Hippocampal formation (tissue), 2 donors: ENCODE measurements at places on chromosomes 2 and 18.

DNA sequence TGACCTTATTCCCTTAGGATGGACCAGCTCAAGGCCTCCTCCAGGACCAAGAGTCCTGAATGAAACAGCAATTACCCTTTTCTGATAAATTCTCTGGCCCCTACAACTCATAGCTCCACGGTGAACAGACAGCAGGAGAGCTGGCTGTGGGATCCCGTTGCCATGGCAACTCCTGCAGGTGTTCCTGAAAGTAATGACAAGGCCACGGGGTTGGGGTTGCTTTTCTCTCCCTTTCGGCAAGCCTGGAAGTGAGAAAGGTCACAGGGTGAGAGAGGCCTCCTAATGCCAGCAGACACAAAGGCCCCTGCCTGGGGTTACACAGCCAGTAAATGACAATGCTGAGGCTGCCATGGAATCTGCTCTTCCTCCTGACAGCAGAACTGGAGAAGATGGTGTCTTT is 403.0 kb downstream of the NBAS start:
- no peak for DNase-seq

DNA sequence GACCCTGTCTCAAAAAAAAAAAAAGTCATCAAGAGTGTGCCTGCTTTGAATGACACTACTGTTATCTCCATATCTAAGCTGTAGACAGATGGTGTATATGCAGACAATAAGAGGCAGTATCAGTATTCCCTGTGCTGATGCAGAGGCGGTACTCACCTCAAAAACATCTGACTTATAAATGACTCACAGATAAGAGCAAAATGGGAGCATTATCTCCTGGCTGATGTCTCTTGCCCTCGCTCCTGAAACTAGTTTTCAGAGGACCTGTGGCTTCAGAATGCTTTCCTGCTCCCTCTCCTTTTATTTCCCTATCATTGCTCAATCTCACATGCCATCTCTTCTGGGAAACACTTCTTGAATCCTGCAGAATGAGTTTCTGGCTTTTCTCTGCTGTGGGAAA is 289.6 kb downstream of the PTPRM start:
- DNase-seq: no peak

DNA sequence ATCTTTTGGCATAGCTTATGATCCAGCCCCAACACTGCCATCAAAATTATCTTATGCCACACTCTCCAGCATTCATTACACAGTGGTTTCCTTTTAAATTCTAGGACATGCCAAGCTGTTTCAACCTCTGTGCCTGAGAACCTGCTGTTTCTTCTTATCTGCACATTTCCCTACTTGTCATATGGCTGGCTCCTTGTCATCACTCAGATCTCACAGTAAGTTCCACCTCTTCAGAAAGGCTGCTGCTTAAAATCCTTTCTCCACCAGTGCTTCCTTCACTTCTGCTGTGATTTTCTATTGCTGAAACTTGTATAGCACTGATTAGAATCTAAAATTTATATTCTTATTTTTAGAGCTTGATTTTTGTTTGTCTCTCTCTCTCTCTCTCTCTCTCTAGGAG is 43.4 kb downstream of the MC4R start:
- DNase-seq: no peak

GRCh38 chr18:70428439-70428838 is 139.6 kb downstream of the SOCS6 start:
- DNase-seq: no peak
